ENCODE measurements at places on chromosomes 3 and 15.

- DNase-seq, result peak; percentile 55
Observed at GRCh38 chr15:66701422-66702034, 508 bp upstream of the SMAD6 start.

DNA sequence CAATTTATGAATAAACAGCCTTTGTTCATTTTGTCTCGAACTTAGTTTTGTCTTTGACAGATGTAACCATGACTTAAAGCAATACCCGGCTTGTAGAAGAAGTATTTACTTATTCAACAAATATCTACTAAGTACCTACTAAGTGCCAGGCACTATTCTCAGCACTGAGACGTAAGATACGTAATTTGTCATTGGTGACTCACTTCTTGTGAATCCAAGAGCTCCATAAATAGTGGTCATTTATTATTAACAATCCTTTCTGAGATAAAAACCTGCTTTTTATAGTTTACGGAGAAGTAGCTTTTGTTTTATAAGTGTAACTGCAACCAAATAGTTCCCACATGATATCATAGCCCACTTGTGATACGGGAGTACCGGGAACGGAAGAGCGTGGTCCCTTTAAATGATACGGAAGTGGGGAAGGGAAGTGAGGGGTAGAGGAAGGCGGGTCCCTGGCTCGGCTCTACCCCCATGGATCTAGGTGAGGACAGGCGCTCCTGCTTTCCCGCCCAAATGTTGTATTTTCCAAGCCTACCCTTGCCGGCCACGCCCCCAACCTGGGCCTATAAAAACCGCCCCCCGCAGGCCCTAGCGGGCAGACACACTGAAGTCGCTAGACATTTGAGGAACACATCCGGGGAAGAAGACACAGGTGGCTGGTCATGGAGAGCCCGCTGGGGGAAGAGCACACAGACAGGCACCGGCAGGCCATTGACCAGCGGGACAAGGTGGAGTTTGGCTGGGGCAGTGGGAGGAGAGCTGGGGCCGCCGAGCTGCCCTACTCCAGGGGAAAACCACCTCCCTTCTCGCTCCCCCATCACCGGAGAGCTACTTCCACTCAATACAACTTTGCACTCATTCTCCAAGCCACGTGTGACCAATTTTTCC lies at the start of gene SAMMSON:
TSS of gene SAMMSON (plus strand) at position 594 of the 888 bp plus-strand sequence.
- DNase-seq, result no peak

DNA sequence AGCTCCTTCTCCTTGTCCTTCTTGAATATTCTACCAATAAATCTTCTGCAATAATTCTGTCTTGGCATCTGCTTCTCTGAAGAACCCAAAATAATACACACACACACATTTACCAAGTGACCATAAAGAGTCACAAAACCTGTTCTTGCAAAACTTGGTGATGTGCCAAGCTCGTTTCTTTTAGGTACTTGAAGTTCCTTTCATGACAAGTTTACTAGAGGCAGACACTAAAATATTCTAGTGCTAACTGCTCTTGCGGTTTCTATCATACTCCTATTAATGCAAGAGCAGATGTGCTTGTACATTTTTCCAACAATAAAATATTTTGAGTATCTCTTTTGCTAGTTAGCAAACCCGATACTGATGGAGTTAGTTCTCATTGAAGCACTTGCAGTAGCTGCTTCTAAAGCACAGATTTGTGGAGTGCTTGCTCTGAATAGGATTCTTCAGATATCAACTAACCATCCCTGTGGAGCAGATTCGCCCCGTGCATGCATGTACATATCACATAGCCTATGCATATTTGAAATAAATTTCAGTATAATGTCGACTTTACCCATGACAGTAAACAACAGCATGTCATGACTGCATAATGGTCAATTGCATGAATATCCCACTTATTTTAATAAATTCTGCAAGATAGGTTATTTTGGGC lies 23.2 kb downstream of the HHLA2 start:
- DNase-seq, result no peak

DNA sequence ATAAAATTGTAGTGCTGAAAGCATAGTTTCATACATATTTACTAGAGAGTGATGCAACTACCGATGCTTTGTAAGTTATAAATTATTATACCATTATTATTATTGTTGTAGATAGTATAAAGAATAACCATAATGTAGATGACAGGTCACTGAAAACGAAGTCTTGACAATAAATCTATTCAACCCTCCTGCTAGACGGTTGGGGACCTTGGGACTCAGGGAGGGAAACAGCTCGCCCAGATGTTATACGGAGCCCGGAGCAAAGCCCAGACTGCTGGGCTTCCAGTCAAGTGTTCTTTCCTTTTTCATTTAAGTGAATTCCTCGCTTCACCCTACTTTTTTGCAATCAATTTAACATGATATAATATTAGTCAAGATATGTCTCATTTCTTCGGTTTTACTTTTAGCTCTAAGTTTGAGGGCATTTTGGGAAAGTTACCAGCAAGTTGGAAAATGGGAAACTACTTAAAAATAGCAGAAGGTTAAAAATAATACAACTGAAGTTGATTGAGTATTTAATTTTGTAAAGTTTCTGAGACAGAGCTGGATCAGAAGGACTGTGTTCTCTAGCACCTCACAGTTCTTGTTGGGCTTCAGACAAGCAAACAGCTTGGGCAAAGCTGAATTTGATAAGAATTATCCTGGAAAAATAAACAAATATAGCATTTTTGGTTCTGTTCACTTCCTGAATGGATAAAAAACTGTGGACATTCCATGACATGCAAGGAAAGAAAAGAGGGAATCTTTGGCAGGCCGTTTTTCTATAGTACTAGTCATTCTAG lies 173.4 kb upstream of the TP63 start:
- no peak for DNase-seq

DNA sequence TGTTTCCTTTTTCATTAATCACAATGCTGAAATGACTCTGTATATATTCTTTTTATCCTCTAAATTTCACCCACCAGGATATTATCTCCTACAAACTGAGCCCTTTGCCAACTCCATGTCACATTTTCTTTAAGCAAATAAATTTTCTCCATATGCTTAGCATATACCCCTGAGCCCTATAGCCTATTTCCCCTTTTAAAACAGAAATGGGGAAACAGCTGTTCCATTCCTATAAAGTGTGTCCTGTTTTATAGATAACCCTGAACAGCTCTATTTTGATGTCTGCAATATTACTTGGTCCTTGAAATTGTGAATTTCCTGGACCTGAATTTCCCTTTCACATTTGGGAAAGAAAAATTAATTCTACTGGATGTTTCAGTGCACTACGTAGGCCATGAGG lies 15.6 kb upstream of the FILIP1L start:
- DNase-seq, result no peak

- no peak for DNase-seq
Observed at GRCh38 chr3:116263842-116264545, 181.3 kb downstream of the LSAMP start.

DNA sequence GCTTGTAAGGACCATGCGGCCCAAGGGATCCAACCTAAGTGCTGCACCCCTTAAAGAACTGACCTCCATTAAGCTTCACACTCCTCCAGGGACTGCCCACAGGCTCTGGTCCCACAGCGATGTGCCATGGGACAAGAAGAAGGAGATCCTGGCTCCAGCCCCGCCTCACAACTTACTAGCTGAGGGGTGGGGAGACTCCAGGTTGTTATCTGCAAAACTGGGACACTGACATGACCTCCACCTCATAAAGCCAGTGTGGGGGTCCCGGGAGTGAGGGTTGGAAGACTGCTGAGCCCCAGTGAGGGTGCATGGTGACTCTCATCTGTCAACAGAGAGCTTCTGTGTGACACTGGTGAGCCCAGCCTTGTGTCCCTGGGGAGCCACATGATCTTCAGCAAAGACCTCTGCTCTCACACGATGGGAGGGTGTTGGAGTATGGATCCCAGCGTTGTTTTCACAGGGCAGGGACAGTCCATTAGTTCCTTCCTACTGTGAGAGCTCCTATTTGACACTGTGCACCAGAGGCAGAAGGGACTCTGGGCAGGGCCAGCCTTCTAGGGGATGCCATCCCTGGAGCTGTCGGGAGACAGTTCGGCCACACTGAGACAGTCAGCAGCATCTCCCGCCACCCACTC lies 26.7 kb downstream of the EAF1 start:
- DNase-seq, result no peak

Measured in RWPE1 (cell line).